Progenitor cell of endocrine pancreas (in vitro differentiated cells): ENCODE measurements at places on chromosomes 11 and 22. TPM values are rescaled to one million over a fixed set of nuclear protein-coding genes. Genes with fewer than 3 reads are reported as not detected.

Gene APOL2
- 18.8 and 19.3 TPM in 2 replicates for total RNA-seq

DNA sequence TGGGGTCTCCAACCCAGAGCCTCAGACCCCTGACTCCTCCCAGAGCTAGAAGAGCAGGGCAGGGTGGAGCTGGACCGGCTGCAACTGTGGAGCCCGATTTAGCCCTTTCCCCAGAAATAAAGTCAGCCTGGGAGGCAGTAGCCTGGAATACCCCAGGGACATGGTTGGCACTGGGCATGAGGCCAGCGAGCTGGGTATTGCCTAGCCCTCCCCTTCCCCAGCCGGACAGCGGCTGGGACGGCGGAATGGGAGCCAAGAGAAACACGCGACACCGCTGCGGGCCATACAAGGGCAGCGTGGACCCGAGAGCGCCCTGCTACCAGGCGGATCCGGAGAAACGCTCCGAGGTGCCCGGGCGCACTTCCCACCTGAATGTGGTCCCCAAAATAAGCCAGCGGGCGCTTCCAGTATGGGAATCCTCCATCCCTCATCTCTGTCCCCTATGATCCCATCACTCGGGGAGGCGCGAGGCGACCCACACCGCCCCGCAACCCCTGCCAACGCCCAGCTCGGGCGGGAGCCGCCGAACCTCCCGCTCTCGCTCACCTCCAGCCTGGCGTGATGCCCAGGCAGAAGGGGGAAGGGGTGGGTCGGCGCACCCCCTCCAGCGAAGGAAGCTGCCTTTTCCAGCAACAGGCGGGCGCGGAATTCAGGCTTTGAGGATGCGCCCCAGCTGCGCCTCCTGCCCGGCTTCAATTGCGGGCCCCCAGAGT is 758 bp downstream of the MCAM start:
- peaks cover 1% of the 10 kb centered on the region for H3K36me3 ChIP-seq
- no peak for DNase-seq
- no peak overlapping the region for H3K27ac ChIP-seq

DNA sequence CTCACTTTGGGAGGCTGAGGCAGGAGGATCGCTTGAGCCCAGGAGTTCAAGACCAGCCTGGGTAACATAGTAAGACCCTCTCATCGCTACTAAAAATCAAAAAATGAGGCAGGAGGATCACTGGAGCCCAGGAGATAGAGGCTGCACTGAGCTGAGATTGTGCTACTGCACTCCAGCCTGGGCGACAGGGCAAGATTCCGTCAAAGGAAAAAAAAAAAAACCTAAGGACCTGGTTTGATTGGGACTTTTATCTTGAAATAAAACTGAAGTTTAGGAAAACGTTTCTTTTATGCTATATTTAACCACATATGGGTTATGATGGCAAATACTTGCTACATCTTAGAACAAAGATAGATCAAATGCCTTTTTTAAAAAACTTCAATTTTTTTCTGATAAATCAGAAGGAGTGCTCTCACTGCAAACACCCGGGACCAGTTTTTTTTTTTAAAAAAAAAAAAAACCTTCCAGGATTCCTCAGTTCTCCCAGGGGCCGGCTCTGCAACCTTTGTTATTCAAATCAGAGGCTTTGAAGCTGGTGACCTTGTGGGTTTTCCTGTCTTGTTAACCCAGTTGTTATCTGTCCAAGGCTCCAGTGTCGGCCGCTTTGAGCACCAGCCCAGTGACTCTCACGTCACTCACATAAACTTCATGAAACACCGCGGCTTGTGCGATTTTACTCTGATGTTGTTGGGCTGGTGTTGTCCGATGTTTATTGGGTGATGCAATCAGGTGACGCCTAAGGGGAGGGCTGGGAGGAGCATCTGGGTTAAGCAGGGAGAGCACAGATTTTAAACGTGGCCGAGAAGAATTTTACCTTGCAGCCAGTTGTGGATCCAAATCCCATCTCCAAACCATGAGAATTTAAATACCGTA is 24.7 kb upstream of the SLC22A12 start:
- peak overlapping the region; percentile 85 for H3K27ac ChIP-seq
- peak overlapping the region; percentile 45 for H3K4me3 ChIP-seq
- no peak for DNase-seq
- peaks cover 6% of the 10 kb centered on the region for H3K27me3 ChIP-seq
- no peaks in the 10 kb centered on the region for H3K36me3 ChIP-seq

GRCh38 chr11:48105096-48105990 is 111.3 kb upstream of the OR4B1 start:
- no peak overlapping the region for H3K4me3 ChIP-seq
- H3K4me1 ChIP-seq, result peaks cover 39% of the 10 kb centered on the region
- no peaks in the 10 kb centered on the region for H3K36me3 ChIP-seq
- peak overlapping the region; percentile 39 for H3K27ac ChIP-seq
- H3K27me3 ChIP-seq, result no peaks in the 10 kb centered on the region

Gene MYO7A
- 5.3 and 5.7 TPM in 2 replicates for total RNA-seq

- peaks cover 11% of the 10 kb centered on the region for H3K4me1 ChIP-seq
- no peak for DNase-seq
- H3K27me3 ChIP-seq, result no peaks in the 10 kb centered on the region
- no peaks in the 10 kb centered on the region for H3K36me3 ChIP-seq
These were observed 199.3 kb downstream of the CADM1 start for GRCh38 chr11:115304774-115305472.

Gene PAMR1
- total RNA-seq, result 0.38 and 0.64 TPM in 2 replicates

GRCh38 chr11:117877120-117877784 is 794 bp upstream of the FXYD6 start:
- peaks cover 77% of the 10 kb centered on the region for H3K27me3 ChIP-seq
- H3K4me3 ChIP-seq, result peak overlapping the region; percentile 77
- no peak overlapping the region for H3K27ac ChIP-seq
- no peak for DNase-seq
- H3K36me3 ChIP-seq, result no peaks in the 10 kb centered on the region
- H3K4me1 ChIP-seq, result peaks cover 17% of the 10 kb centered on the region

DNA sequence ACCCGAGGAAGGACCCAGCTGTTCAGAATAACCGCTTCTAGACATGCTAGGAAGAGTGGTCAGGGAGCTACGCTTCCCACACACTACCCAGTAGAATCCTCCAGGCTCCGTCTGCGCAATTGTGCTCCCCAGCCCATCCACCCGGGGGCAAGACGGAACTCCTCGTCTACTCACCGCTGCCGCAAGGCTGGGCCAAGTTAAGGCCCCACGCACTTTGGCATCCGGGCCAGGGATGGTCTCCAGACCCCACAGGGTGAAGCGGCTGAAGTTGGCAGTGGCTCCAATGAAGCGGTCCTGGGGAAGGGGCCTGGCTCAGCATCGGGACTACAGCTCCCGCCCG is 757 bp downstream of the RNASEH2C start:
- H3K36me3 ChIP-seq, result peaks cover 12% of the 10 kb centered on the region
- peak overlapping the region; percentile 85 for H3K4me3 ChIP-seq
- H3K27me3 ChIP-seq, result peaks cover 1% of the 10 kb centered on the region
- peak overlapping the region; percentile 62 for H3K27ac ChIP-seq
- H3K4me1 ChIP-seq, result peaks cover 13% of the 10 kb centered on the region

GRCh38 chr11:129056916-129057315 is 114.2 kb upstream of the TP53AIP1 start:
- H3K27ac ChIP-seq, result peak overlapping the region; percentile 66
- H3K36me3 ChIP-seq, result peaks cover 6% of the 10 kb centered on the region
- no peak for DNase-seq
- H3K4me3 ChIP-seq, result no peak overlapping the region
- no peaks in the 10 kb centered on the region for H3K27me3 ChIP-seq
- H3K4me1 ChIP-seq, result peaks cover 2% of the 10 kb centered on the region

Gene GAS2
- total RNA-seq, result 14.5 and 16.0 TPM in 2 replicates

DNA sequence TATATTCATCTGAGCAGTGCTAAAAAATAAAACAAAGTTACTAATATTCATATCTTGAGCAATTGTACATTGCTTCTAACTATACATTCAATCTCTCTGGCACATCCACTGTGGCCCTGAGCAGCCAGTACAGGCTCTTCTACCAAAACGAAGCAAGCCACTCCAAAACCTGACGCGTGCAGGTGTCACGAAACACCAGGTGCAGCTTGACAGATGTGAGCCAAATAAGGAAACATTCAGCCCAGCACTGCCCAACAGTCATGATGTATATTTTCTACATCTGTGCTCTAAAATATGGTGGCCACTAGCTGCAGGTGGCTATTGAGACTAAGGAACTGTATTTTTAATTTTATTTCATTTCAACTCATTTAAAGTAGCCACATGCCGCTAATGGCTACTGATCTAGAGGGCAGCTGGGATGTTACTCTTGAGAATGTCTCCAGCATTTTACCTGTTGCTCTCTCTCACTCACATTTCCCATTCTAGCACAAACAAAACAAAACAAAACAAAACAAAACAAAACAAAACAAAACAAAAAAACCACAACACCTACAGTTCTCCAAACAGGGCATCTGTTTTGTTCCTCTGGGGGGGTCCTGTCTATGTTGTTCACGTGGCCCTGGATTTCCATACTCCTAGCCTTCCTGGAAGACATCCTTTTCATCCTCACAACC is 77.7 kb downstream of the LARGE1 start:
- no peak overlapping the region for H3K27ac ChIP-seq
- no peaks in the 10 kb centered on the region for H3K27me3 ChIP-seq
- no peak overlapping the region for H3K4me3 ChIP-seq
- no peak for DNase-seq
- H3K36me3 ChIP-seq, result peaks cover 19% of the 10 kb centered on the region

Gene HORMAD2
- total RNA-seq, result not detected in 2 replicates

GRCh38 chr22:20440637-20441591 is 3.3 kb upstream of the SCARF2 start:
- peaks cover 9% of the 10 kb centered on the region for H3K4me1 ChIP-seq
- DNase-seq, result no peak
- H3K4me3 ChIP-seq, result no peak overlapping the region
- H3K36me3 ChIP-seq, result peaks cover 16% of the 10 kb centered on the region
- peaks cover 14% of the 10 kb centered on the region for H3K27me3 ChIP-seq

DNA sequence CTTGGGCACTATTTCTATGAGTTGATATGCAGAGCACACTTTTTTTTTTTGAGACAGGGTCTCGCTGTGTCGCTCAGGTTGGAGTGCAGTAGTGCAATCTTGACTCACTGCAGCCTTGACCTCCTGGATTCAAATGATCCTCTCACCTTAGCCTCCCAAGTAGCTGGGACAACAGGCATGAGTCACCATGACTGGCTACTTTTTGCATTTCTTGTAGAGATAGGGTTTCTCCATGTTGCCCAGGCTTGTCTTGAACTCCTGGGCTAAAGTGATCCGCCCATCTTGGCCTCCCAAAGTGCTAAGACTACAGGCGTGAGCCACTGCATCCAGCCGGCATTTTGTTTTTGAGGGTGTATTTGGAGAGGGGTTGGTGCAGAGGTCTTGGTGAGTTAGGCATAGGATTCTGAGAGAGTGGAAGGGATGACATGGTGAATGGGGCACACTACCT is 29.9 kb upstream of the MTCH2 start:
- H3K4me3 ChIP-seq, result no peak overlapping the region
- DNase-seq, result no peak
- H3K27ac ChIP-seq, result no peak overlapping the region
- no peaks in the 10 kb centered on the region for H3K4me1 ChIP-seq
- no peaks in the 10 kb centered on the region for H3K27me3 ChIP-seq
